ENCODE measurements at places on chromosomes 13 and 19.

DNA sequence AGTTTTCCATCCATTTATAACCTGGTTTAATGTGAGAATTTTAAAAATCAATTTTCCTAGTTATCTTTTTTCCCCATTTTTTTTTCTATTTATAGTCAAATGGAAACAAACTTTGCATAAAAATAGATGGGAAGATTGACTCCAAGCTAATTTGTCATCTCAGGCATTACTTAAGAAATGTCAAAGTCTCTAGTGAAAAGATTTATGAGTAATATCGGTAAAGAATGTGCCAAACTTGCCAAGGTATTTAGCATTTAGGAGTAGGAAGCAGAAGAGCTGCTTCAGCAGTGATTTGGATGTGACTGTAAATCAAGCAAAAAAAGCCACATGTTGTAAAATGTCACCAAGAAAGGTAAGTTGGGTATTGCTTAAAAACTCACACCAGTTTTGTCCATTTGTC lies 108.6 kb downstream of the LACC1 start:
- no peak for DNase-seq

- DNase-seq = no peak
Observed at GRCh38 chr13:25836574-25837336, 215.1 kb downstream of the SHISA2 start.

DNA sequence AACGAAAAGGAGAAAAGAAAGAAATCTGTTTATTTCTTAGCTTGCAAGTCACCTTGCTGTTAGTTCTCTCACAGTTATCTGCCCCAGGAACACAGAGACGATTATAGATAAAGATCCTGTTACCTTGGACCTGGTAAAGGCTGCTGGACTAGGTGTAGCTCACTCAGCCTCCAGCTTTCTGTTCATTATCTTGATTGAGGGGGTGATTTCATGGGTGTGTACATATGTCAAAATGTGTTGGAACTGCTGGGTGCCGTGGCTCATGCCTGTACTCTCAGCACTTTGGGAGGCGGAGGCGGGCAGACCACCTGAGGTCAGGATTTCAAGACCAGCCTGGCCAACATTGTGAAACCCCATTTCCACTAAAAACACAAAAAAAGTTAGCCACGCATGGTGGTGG lies 27.9 kb downstream of the CERS4 start:
- no peak for DNase-seq

GRCh38 chr13:36493046-36493445 lies 60.8 kb downstream of the CCNA1 start:
- DNase-seq = no peak

- no peak for DNase-seq
Observed at GRCh38 chr13:85650613-85651012, 148.6 kb downstream of the SLITRK6 start.

DNA sequence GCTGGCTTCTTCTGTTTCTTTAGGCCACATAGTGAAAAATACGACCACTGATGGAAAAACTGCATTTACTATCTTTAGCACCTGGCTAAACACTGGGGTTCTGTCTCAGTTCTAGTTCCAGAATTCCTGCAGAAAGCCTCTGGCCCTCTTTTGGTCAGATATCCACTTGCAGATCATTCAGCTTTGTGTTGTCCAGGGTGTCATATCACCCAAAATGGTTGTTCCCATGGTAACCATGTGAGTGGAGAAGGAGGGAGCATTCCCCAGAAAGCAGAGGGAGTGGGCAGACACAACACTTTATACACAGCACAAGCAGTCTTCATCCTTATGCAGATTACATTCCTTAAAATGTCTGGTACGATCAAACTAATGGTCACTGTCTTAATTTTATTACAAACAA lies 73.5 kb downstream of the CAB39L start:
- no peak for DNase-seq

- DNase-seq = no peak
Observed at GRCh38 chr13:39202746-39203145, 164.5 kb downstream of the NHLRC3 start.

- DNase-seq = no peak
Observed at GRCh38 chr19:5677580-5677979, 2.7 kb downstream of the MICOS13 start.

DNA sequence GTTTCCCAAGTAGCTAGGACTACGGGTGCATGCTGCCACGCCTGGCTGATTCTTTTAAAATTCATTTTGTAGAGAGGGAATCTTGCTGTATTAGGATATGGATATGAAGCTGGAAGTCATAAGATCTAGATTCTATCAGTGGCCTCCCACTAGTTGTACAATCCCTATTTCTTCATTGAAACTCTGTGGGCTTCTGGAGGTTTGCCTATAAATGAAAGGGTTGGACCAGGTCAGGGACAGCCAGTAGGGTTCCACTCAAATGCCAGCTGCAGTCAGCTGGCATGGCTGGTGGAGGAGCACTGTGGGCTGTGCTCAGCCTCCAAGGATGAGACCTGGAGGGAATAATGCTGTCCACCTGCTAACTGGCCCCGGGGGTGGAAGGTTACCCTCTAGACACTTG lies 110.2 kb upstream of the GJB6 start:
- no peak for DNase-seq

DNA sequence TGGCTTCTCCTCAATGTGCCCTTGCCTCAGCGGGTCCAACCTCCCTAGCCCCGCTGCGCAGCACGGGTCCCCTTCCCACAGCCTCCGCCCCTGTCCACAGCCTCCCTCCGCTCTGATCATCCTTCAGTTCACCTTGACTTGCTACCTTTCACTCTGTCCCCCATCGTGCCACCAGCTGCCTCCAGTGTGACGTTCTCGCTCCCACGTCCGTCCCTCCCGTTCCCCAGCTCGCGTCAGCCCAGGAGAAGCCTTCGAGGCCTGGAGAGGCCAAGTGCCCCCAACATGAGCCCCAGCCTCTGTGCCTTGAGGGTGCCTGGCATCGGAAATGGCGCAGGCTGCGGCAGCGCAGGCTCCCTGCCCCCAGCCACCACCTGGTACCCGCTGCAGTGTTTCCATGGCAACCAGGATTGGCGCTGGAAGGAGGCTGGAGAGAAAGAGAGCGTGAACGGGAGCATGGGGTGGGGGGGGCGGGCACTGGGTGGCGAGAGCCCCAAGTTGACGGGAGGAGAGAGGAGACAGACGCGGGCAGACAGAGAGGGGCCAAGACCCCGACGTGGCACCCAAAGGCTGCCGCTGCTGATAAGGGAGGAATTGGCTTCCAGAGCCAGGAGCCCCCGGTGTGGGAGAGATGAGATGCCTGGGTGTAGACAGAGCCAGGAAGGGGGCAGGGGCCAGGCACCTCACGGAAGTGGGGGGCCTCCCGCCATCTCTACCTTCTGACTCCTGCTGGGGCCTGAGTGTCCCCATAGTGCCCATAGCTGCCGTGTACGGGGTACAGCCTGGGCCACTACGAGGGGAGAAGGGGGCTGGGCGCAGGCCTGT lies 844 bp upstream of the ASPDH start:
- DNase-seq = no peak
